ENCODE measurements at places on chromosomes 5 and 9.

DNA sequence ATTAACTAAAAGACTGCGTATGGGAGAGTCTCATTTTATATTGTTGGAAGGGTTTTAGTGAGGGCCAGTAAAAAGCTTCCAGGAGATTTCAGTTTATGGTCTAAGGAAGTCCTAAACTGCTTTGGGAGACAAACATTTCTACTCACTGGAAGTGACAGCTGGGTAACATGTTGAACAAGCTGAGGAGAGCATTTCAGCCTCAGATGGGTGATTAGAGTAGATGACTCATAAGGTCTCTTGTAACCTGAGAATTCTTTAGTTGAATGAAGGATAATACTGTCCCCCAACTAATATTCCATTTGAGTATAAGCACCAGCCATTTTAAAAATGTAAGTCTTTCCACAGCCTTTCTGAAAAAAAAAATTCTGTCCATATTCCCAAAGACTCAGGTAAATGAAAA, 218.0 kb upstream of the C9orf72 start:
- no peak for DNase-seq

GRCh38 chr9:87255431-87256155, 242.1 kb upstream of the DAPK1 start:
- no peak for DNase-seq

DNA sequence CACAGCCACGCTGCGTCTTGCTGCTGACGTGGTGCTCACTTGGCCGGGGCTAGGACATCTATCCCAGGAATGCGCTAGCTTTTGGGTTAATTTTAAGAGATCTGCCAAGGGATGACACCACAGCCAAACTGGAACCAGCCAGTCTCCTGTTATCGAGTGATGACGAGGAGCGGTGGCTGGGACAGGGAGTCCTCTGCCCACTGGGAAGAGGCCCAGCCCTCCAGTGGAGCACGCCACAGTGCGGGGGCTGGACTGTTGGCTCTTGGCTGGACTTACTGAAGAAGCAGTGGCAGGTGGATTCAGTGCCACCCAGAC, 55.1 kb upstream of the PHYKPL start:
- no peak for DNase-seq

GRCh38 chr9:84054341-84055010, 73.9 kb downstream of the RMI1 start:
- DNase-seq, result no peak

GRCh38 chr9:126636983-126637798, 23.5 kb downstream of the LMX1B start:
- no peak for DNase-seq
